ENCODE measurements at places on chromosomes 6 and 20.

DNA sequence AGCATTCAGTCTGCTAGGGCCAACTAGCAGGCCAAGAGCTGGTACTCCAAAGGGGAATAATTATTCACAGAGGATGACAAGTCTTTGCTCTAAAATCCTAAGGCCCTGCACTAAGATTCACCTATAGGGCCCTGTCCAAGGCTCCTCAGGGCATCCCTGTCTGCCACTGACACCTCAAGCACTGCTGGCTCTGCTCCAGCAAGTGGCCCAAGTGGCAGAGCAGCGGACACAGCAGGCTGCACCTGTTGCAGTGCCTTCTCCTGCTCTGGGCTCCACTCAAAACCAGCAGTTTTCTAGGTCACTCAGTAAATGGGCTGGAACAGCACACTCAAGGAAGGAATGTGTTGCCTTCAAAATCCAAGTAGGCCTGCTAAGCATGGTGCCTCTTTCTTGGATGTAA lies 36.4 kb upstream of the SMOC2 start:
- DNase-seq, result no peak

DNA sequence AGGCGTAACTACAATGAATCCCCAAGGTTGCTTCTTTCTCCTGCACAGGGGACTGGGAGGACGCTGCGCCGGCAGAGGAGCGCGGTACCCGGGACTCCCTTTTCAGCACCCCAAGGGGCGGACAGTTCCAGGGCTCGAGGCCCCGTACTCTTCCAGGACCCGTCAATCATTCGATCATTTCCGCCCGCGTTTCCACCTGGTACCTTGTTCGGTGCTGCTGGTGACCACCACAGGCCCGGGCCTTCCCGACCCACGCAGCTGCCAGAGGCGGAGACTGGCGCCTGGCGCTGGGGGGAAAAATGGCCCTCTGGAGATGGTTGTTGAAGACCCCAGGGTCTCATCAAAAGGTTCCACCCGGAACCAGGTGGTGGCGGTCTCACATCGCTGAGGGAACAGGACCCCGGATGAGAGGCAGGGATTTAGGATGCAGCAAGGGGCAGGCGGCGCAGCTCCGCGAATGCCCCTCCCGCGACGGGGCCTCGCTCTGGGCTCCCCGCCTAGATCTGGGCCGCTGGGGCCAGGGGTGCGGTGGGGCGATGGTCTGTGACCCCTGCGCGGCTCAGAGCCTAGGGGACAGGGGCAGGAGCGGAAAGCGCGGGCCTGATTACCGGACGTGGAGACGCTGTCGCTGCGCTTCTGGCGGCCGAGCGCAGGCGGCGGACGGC lies 744 bp downstream of the VSX1 start:
- no peak for DNase-seq

- no peak for DNase-seq
Measured at GRCh38 chr6:45727228-45727627, 288.4 kb downstream of the CLIC5 start.

GRCh38 chr20:6618051-6618450 lies 149.4 kb upstream of the BMP2 start:
- DNase-seq, result no peak

- DNase-seq, result no peak
Measured at GRCh38 chr20:17698384-17698783, 1.4 kb upstream of the BANF2 start.

GRCh38 chr6:27157459-27158315 lies 89.8 kb upstream of the PRSS16 start:
- DNase-seq, result no peak

DNA sequence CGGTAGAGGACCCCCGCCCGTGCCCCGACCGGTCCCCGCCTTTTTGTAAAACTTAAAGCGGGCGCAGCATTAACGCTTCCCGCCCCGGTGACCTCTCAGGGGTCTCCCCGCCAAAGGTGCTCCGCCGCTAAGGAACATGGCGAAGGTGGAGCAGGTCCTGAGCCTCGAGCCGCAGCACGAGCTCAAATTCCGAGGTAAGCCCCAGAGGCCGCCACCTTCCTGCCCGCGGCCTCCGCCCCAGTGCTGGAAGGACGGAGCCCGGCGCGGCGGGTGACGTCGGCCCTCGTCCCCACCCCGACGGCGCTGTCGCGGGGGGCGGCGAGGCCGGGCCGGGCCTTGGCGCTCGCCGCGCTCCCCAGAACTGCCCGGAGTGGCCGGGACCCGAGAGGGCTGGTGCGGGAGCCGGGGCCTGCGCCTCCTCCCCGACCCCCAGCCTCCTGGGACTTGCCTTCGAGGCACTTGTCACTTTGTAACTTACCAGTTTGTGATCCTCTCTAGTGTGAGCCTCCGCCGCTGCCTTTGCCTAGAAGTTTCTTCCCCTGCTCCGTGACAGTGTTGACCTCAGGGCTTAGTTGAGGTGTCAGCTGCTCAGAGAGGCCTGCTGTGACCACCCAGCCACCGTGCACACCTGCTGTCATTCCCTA lies 417 bp downstream of the VAPB start:
- no peak for DNase-seq

GRCh38 chr6:144429753-144430152 lies 144.6 kb downstream of the UTRN start:
- DNase-seq, result no peak

DNA sequence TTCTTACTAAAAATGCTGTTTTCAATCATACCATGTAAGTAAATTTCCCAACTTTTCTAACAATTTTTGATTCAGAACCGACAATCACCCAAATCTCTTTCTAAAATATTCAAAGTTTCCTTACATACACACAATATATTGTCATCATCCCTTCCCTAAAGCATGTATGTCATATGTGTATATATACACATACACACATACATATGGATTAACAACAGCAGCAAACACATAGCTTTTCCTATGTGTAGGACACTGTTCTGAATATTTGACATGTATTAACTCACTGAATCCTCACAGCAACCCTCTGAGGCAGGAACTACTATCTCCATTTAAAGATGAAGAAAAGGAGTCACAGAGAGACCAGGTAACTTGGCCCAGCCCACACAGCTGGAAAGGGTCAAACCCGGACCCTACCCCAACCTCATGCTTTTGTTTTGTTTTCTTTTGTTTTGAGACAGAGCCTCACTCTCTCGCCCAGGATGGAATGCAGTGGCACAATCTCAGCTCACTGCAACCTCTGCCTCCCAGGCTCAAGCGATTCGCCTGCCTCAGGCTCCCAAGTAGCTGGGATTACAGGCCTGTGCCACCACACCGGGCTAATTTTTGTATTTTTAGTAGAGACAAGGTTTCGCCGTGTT lies 7.2 kb downstream of the FYN start:
- no peak for DNase-seq

DNA sequence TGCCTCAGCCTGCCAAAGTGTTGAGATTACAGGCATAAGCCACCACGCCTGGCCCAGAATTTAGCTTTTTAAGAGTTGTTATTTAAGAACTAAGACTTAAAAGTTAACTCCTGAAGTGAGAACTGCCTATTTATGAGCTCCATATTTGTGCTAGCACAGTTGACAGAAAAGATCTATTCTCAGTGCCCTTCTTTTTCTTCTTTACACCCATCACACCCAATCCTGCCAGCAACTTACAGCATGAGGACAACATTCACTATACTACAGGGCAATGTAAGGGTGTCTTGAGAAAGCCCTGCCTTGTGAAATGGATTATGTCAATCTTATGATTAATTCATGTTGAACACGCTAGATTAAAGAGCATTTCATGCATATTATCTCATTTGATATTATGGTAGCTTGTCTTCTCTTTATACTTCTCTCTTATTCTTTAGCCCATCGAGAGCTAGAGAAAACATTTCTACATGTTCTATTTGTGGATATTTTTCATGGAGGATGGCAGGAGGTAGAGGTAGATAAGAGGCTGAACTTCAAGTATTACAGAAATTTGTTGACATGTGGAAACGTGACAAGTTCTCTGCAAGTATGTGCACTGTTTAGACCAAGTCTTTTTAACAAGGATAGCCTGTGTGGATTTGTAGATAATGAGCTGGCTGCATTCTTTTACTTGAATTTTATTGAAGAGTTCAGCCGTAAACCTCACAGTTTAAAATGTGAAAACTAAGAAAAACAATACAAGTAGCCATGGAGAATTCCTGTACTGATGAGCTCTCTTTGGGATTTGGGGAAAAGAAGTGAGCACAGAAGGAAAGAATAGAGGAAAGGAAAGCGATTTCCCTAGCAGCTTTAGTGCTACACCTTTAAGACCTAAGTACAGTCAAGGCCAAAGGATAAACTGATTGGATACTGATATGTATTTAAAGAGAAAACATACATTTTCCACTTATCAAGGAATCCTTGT lies 212.2 kb downstream of the ARHGAP18 start:
- no peak for DNase-seq

- peak; percentile 59 for DNase-seq
Measured at GRCh38 chr20:63025534-63026331, 19.0 kb upstream of the BHLHE23 start.

DNA sequence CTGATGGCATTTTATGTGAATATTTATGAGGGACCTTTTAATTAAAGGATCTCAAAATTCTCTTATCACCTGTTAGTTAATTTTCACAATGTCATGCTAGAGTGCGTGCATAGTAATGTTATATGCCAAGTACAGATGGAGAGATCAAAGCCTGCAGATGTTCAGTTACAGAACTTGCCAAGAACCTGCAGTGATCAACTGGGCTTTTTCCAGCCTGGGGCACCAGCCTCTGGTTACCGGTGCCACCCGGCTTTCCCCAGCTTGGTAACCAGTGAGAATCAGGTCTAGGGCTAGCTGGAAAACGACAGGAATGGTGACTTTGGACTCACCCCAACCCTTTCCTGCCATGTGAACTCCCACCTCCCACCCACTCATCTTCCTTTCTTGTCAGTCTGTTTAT lies 91.8 kb downstream of the CAP2 start:
- no peak for DNase-seq

- DNase-seq, result peak; percentile 88
Measured at GRCh38 chr20:46438156-46438750, 31.8 kb upstream of the ELMO2 start.

- DNase-seq, result no peak
Measured at GRCh38 chr6:125952764-125953501, 3.6 kb upstream of the HINT3 start.

GRCh38 chr6:582370-582769 lies 74.5 kb downstream of the HUS1B start:
- DNase-seq, result no peak

GRCh38 chr6:35214869-35215664 lies 1.3 kb downstream of the SCUBE3 start:
- DNase-seq, result no peak

DNA sequence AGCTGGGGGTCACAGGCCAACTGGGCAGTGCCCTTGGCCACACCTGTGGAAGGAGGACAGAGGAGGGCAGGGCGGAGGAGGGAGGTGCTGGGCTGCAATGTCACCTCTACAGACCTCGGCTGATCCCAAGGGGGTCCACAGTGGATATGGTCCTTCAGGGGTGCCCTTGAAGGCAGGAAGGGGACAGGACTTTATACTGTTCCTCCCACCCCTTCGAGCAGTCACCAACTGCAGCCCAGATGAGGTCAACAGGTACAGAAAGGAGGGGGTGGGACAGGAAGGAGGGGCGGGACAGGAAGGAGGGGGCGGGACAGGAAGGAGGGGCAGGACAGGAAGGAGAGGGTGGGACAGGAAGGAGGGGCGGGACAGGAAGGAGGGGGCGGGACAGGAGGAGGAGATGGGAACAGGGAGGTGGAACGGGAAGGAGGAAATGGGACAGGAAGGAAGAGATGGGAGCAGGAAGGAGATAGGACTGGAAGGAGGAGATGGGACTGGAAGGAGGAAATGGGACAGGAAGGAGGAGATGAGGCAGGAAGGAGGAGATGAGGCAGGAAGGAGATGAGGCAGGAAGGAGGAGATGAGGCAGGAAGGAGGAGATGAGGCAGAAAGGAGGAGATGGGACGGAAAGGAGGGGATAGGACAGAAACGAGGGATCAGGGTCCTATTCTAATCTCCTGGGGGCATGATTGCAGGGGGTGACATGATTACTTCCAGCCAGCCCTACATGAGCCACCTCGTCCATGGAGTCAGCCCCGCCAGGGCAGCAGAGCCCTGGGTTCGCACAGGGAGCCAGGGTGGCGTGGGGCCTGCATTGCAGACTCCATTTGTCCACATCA lies 19.4 kb upstream of the MRGBP start:
- peak; percentile 69 for DNase-seq

GRCh38 chr6:71396410-71396801 lies 107.8 kb downstream of the OGFRL1 start:
- DNase-seq, result no peak

GRCh38 chr6:167817729-167818128 lies 9.0 kb upstream of the AFDN start:
- no peak for DNase-seq

GRCh38 chr20:8711501-8711900 lies 357.4 kb upstream of the PLCB4 start:
- DNase-seq, result no peak

GRCh38 chr6:90008189-90008907 lies 114.1 kb downstream of the GJA10 start:
- no peak for DNase-seq

- DNase-seq, result no peak
Measured at GRCh38 chr20:44219170-44219730, 8.7 kb upstream of the OSER1 start.

DNA sequence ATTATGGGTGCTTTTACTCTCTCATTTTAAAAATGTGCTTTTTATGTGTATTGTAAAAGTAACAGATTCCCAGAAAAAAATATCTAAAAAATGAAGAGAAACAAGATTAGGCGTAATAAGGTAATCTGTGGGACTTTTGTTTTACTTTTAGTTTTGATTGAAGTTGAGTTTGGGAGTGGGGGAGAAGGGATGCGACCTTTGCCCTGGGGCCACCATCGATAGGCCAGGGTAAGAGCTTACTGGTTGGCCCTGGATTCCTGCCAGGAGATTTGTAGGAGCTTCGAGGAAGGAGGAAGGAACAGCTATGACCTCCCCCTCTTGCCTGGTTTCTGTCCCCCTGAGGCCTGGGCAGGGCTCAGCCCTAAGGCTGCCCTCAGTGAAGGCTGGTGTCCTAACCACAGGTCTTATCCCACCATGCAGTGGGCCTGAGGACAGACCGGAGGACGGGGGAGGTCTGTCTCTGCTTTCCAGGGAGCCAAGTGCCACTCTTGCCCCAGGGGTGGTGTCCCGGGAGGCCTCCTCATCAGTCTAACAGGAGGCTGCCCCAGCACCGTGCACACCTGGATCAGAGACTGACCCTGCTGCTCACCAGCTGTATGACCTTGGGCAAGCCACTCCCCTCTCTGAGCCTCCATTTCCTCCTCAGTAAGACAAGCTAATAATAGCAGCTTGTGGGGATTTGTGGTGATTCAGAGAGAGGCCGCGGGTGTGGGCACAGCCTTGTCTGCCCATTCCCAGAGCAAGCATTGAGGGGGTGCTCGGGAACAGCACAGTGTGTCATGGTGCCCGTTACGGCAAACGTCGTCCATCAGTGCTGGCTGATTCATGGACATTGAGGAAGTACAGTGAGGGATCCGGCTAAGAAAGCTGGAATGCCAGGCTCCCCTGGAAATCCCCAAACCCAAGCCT lies 21.2 kb downstream of the TGM2 start:
- DNase-seq, result no peak

DNA sequence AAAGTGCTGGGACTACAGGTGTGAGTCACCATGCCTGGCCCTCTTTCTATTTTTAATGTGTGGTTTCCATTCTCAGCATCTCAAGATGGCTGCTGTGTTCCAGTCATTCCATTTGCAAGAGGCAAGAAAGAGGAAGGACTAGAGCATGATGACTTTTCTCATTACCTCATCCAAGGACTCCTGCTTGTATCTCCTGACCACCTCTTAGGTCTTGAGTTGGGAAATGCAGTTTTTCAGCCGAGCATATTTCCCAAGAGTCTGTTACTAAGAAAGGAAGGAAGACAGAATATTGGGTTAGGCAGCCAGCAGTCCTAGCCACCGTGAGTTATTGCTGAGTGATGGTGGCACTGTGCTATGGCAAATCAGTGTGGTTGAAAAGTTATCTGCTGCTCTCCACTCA lies 108.4 kb upstream of the INSM1 start:
- DNase-seq, result no peak
